ENCODE measurements at places on chromosomes 7 and 10.

GRCh38 chr7:28695300-28696295, 262.5 kb downstream of the TRIL start:
- DNase-seq, result no peak

GRCh38 chr10:80265740-80266512, 23.5 kb downstream of the MAT1A start:
- no peak for DNase-seq

- DNase-seq, result no peak
These were observed 427.6 kb downstream of the PHTF2 start for GRCh38 chr7:78226059-78226719.

- peak; percentile 54 for DNase-seq
These were observed 110.6 kb upstream of the EFCAB10 start for GRCh38 chr7:105691680-105692564.

GRCh38 chr7:38427279-38427955, 154.0 kb upstream of the TARP start:
- DNase-seq, result no peak

- DNase-seq, result no peak
These were observed 224.6 kb upstream of the NRP1 start for GRCh38 chr10:33559105-33559504.

DNA sequence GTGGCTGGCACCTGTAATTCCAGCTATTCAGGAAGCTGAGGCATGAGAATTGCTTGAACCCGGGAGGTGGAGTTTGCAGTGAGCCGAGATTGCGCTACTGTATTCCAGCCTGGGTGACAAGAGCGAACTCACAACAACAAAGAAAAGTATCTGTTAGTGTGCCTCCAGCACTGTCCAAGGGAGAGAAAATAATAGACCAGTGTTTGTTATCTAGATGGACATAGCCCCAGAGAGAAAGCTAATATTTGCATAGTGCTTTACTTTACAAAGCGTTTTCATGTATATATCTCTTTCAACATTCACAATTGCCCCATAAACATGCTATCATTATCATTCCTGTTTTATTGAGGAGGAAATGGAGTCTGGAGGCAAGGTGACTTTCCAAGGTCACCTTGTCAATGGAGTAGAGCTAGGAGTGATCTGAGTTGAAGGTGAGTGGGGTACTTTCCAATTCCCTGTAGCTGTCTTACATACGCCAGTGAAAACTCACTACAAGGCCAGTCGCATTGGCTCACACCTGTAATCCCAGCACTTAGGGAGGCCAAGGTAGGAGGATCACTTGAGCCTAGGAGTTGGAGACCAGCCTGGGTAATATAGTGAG, 49.7 kb upstream of the KIF5B start:
- no peak for DNase-seq

- peak; percentile 43 for DNase-seq
These were observed 1.1 kb upstream of the KBTBD2 start for GRCh38 chr7:32892521-32893206.

- DNase-seq, result no peak
These were observed 1083.3 kb downstream of the NXPH1 start for GRCh38 chr7:9516662-9517061.

GRCh38 chr10:49274886-49275285, 24.1 kb upstream of the C10orf71 start:
- DNase-seq, result no peak

DNA sequence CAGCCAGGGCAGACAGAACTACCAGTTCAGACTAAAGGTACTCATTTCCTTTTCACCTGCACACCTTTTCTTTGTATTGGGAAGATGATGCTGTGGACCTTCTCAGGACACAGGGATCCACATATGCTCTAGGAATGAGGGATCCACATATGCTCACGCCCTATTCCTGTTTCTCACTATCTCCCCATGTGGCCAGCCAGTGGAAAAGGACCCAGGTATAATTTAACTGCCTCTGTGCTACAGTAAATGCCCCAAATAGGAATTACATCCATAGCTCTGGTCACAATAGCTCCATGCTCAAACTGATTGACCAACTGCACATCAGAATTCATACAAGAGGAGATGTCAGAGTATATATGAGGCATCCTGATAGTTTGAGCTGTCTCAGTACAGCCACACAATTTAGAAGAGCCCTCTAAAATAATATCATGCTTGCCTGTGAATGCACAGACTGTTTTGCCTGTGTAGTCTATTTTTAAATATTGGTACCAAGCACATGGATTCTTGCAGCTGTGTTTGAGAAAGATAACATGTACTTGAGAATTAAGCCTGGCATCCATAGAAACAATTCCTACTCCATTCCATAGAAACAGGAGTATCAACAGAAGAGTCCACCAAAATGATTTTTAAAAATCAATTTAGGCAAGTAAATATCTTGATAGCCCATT, 43.7 kb downstream of the CTTNBP2 start:
- no peak for DNase-seq

DNA sequence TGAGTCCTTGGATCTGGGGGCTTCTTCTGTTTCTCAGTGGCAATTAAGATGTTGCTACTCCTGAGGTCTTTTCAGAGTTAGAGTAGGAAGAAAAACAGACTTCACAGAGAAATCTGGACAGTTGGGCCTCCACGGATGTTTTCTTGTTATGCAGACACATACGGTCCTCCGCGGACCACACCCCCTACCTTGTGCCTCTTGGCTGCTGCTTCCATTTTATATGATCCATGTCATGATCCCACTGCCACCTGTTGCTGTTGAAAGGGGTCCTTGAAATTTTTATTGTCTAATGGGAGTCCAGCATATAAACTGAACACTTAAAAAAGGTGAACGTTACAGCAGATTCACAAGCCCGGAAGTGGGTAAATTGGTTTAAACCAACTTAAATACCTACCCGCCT, 8.3 kb downstream of the CELF2 start:
- no peak for DNase-seq

GRCh38 chr7:34069676-34070075, 164.3 kb downstream of the BMPER start:
- DNase-seq, result no peak

- peak; percentile 16 for DNase-seq
These were observed at the start of gene ASB13 for GRCh38 chr10:5666008-5666840. TSS of gene ASB13 (minus strand) at chr10:5666595. CDS start at chr10:5666551, 44 bp downstream.

- no peak for DNase-seq
These were observed 9.5 kb upstream of the FRMD4A start for GRCh38 chr10:14340051-14340744.

Measured in NCI-H2171 (cell line).